ENCODE measurements at places on chromosomes 11 and 22.

- no peak for DNase-seq
Observed at GRCh38 chr22:23179381-23180299, 669 bp upstream of the BCR start.

- no peak for DNase-seq
Observed at GRCh38 chr22:18121954-18122554, 11.4 kb downstream of the TUBA8 start.

DNA sequence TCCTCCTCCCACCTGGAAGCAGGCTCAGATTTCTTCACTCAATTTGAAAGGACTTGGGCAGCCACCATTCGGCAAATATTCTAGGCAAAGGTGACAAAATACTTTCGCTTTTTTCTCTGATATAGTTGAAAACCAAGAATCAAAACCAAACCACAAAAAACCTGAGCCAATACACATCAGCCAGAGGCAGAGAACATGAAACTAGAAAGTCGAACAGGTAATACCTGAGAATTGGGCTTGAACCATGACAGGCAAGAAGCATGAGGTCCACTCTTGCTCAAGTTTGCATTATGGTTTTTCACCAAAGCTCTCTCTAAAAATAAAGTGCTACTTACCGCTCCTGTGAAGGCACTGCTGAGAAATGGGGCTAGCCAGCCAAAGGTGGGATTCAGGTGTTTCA lies 26.2 kb upstream of the LDLRAD3 start:
- DNase-seq = no peak

GRCh38 chr11:93072229-93072914 lies 102.9 kb downstream of the MTNR1B start:
- no peak for DNase-seq

DNA sequence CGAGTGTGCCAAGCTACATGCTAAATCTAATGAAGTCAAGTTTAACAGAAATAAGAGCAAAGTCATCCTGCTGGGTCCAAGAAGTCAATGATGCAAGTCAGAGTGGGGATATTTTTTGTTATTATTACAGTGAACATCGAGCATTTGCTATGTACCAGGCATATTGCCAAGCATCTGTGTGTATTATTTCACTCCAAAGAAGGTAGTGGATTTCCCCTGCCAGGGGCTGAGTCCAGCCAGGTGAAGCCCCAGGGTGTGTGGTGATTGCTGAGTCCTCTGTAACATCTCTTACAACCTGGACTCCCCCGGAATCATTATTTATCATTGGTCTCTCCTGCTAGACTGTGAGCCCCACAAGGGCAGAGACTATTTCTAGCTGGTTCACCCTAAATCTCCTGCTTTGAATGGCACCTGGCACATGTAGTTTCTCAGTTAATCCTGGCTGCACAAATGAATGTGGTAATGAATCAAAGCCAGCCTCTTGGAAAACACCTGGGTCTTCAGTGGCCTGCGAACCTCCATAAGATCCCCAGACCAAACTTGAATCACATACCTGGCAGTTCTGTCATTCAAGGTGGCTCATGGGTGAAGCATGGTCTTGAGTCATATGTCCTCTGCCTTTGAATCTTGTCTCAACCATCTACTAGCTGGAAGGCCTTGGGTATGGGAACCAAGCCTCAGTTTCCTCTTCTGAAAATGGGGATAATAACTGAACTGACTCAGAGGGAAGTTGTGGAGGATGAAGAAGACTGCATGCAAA lies 549.2 kb downstream of the MIAT start:
- DNase-seq = no peak

DNA sequence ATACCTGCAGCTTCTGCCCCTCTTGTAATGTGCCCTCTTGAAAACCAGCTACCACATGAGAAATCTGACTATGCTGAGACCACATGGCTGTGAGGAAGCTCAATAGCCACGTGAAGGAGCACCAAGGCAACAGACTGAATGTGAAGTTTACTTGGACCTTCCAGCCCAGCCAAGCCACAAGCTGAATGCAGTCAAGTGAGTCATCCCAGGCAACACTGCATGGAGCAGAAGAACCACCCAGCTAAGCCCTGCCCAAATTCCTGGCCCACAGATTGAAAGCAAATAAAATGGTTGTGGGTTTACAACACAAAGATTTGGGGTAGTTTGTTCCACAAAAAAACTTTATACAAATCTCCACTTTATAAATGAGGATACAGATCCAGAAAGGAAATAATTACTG lies 114.5 kb downstream of the TIMP3 start:
- no peak for DNase-seq

GRCh38 chr11:73528483-73529203 lies 69.3 kb downstream of the FAM168A start:
- no peak for DNase-seq

GRCh38 chr11:60972182-60973030 lies 926 bp downstream of the CD6 start:
- DNase-seq = no peak

- no peak for DNase-seq
Observed at GRCh38 chr11:1310772-1311468, 1.5 kb upstream of the TOLLIP start.

DNA sequence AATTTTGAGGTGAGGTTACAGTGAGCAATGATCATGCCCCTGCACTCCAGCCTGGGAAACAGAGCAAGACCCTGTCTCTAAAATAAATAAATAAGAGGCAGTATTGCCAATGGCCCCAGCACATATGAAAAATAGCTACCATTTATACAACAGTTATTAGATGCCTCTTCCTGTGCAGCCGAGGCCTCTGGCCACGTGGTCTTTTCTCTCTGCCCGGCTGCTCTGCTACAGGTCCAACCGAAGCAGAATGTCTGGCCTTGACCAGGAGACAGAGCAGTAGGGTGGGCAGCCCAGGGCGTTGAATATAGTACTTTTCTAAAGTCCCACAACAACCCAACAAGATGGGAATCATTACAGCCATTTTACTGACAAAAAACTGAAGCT lies 12.4 kb upstream of the OAF start:
- DNase-seq = no peak

GRCh38 chr22:19717691-19718455 lies 3.6 kb downstream of the SEPTIN5 start:
- DNase-seq = peak; percentile 41

- DNase-seq = no peak
Observed at GRCh38 chr11:10622108-10622507, 53.6 kb upstream of the LYVE1 start.

GRCh38 chr22:26450453-26451185 lies 21.6 kb downstream of the ASPHD2 start:
- no peak for DNase-seq

- DNase-seq = no peak
Observed at GRCh38 chr22:35177811-35178210, 79.5 kb upstream of the HMGXB4 start.

DNA sequence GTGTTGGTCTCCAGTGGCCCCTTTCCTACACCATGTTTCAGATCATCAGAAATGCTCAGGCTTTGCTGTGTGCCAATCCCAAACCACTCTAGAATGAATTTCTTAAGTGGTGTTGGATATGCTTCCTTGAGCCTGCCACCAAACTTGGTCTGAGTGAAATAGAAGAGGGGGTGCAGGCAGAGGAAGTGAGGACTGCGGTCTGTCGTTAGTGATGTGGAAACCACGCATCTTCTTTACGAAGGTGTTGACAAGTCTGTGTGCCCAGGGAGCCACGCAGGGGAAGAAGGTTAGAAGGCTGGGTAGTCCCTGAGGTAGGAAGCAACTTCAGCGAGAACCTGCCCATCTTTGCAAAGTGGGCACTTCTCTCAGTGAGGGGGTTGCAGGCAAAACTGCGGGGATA lies 187.4 kb upstream of the NAV2 start:
- no peak for DNase-seq

DNA sequence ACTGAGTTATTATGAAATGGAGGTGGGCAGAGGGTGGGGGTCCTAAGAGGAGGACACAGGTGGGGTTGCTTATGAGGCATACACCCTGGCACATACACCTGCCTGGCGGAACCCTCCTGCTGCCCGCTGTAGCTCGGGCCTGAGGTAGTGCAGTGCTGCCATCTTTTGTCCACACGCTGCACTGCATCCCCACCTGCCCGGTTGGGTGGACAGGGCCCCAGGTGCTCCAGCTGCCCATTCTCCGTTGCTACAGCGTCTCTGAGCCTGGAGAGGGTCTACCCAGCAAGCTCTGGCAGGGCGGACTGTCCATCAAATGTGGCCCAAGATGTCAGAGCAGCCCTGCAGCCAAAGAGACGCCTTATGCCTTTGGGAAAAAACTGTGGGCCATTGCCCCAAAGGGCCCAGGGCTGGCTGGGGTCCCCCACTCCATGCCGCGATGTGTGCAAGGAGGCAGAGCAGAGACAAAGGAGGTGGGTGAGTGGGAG lies 131.2 kb downstream of the BUD13 start:
- DNase-seq = no peak

GRCh38 chr11:6002202-6002699 lies 4.5 kb downstream of the OR56A4 start:
- DNase-seq = no peak

- no peak for DNase-seq
Observed at GRCh38 chr11:43818220-43818619, 62.4 kb upstream of the ALKBH3 start.

- DNase-seq = no peak
Observed at GRCh38 chr11:113873236-113873626, 2.1 kb downstream of the USP28 start.

- DNase-seq = no peak
Observed at GRCh38 chr11:107182978-107183377, 164.7 kb upstream of the GUCY1A2 start.

DNA sequence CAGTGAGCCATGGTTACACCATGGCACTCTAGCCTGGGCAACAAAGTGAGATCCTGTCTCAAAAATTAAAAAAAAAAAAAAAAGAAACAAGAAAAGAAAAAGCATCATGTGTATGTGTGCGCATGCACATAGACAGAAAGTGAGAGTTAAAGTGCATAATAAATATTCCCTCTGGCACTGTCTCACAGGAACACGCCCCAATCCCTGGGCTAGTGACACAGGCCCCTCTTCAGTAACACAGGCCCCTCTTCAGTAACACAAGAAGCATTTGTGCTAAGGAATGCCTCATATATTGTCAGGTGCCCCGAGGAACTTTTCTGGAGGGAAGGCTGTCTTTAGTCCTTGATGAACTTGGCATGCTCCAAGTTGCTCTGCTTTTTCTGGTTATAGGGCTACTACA lies 57.5 kb downstream of the RPL27A start:
- no peak for DNase-seq

- no peak for DNase-seq
Observed at GRCh38 chr11:35237860-35238715, 99.1 kb downstream of the CD44 start.

- DNase-seq = no peak
Observed at GRCh38 chr22:25475257-25476022, 89.0 kb upstream of the GRK3 start.

GRCh38 chr11:130137999-130138398 lies 21.6 kb upstream of the ST14 start:
- DNase-seq = no peak

- no peak for DNase-seq
Observed at GRCh38 chr22:37552524-37553163, 7.6 kb upstream of the CDC42EP1 start.

DNA sequence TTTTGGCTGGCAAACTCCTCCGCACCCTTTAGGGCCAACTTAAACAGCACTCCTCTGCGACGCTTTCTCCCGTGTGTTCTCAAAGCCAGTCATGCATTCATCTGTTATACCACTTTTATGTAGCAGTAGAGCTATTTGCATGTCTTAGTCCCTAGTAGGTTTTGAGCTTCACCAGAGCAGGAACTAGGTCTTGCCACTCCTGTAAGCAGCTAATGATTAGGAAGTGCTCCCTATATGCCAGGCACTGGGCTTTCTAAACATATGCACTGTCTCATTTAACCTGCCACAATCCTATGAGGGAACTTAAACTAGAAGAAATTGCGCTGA lies 180.8 kb downstream of the DBX1 start:
- DNase-seq = no peak

DNA sequence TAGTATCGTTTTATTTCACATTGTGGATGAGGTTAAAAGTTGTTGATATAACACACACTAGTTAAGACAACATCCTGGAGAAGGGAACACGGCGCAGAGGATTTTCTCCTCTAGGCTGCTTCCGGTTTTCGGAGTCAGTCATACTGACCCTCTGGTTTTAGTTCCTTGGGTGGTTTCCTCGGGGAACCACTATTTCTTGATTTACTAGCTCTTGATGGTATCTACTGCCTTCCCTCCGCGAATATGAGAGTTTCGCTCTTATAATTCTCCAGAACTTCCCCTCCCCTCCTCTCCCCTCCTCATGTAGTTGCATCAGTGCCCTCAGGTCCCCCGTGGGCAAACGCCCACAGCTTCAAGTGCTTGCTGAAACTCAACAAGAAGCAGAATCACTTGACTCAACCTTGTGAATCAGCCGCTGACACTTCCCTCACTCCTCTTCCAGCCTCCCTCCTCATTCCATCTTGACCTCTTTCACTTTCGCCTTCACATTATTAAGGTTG lies 15.9 kb upstream of the APOBEC3A start:
- peak; percentile 19 for DNase-seq

DNA sequence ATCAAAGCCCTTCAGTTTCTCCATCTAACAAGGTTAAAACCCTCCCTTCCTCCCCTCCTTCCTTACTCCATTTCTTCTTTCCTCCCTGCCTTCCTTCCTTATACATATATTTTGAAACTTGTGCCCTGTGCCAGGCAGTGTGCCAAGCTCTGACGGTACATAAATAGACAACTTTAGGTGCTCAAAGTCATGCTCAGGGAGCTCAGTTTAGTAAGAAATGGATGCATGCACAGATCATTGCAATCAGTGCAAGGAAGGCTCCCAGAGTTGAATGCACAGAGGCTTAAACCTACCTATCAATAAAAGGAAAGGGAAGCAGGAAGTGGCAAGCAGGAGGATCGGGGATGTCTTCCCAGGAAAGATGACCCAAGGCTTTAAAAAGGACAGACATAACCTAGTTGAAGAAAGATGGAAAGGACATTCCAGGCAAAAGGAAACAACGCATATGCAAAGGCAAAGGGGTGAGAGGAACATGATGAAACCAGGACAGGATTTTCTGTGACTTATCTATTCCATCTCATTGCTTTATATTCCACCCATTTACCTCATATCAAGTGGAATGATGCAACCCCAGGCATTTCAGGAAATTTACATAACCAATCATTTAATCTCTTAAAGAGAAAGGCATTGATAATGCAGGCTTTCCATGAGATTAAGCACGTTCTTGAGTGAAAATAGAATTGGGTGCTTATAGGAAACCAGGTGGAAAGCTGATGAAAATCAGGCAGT lies 13.2 kb downstream of the FZD4 start:
- no peak for DNase-seq

DNA sequence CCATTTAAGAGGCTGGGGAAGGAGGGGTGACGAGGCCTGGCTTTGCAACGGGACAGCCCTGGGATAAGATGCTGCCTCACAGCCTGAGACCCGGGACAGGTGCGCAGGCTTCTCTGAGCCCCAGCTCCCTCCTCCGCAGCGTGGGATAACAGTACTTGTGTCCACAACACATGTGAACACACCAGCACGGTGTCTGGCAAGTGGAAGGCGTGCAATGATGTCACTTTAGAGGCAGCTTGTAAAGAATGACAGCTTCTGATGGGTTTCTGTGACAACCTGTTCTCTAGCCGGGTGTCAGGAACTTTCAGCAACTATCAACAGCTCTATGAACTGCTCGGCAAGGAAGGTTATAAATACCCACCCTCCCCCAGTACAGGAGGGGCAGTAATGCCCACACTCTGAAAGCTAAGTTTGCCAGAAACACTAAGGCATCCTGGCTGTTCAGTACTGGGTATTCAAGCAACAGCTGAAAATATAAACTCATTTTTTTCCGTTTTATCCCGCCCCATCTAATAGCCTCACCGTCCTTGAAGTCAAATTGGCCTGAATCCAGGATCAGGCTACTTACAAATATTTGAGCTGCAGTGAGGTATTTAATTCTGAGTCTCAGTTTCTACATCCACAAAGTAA lies 59.7 kb downstream of the MYH9 start:
- no peak for DNase-seq
